Stimulated activated CD4-positive, alpha-beta T cell treated with anti-CD3 and anti-CD28 coated beads, TNF-alpha, amount 100 ng/mL, for 4 hours (primary cell): ENCODE measurements at places on chromosomes 6 and 20.

DNA sequence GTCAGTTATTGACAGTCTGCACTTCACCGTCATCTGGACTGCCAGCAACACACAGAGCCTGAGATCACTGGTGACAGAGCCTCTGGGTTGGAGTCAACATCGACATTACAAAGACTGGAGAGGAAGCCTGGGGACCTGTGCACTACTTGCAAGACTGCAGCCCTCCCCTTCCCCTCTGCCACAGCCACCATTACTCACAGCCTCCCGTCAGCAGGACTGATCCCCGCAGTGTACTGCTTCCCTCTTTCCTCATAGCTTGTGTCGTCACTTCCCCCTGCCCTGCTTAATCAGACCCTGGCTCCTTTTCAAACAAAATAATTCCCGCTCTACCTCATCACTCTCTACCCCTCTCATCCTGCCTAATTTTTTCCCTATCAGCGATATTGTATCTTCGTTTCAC lies 235.5 kb upstream of the KCNQ5 start:
- DNase-seq: no peak

- no peak for DNase-seq
These were observed 209.5 kb downstream of the MANEA start for GRCh38 chr6:95786802-95787201.

GRCh38 chr6:109877028-109878004 lies 100.8 kb upstream of the GPR6 start:
- no peak for DNase-seq

DNA sequence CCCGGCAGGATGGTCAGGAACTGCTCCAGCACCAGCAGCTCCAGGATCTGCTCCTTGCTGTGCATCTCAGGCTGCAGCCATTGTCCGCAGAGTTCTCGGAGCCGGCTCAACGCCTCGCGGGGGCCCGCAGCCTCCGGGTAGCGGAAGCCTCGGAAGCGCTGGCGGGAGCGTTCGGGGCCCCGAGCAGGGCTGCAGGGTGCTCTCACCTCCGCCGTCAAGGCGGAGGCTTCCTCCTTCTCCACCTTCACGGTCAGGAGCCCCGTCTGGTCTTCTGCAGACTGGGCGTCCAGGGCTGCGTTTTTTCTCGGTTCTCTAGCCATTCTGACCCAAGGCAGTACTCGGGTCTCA lies 434 bp downstream of the ZKSCAN4 start:
- DNase-seq: no peak

GRCh38 chr6:150752409-150752808 lies 113.1 kb upstream of the MTHFD1L start:
- no peak for DNase-seq

DNA sequence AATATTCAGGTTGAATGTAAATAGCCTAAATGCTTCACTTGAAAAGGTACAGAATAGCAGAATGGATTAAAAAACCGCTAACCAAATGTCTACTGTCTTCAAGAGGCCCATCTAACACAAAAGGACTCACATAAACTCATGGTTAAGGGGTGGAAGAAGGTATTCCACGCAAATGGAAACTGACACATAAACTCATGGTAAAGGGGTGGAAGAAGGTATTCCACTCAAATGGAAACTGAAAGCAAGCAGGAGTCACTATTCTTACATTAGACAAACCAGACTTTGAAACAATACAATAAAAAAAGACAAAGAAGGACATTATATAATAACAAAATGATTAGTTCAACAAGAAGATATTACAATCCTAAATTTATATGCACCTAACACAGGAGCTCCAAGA lies 38.3 kb upstream of the PKIB start:
- DNase-seq: no peak

DNA sequence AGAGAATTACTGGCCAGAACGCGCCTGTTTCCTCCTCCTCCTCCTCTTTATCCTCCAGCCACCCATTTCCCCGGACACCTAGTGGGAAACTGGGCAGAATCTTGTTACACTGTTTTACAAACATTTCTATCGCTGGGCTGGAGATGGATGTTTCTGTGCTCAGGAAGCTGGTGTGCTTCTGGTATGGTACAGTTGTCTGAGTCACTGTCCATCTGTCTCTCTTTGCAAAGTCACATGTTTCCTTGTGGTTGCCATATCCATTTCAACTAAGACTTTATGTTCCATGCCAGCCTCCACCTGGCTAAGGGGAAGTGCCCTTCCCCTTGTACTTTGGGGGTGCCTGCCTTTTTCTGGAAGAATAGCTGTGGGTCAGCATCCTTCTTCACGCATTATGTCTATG lies 52.9 kb upstream of the SLC22A16 start:
- no peak for DNase-seq

DNA sequence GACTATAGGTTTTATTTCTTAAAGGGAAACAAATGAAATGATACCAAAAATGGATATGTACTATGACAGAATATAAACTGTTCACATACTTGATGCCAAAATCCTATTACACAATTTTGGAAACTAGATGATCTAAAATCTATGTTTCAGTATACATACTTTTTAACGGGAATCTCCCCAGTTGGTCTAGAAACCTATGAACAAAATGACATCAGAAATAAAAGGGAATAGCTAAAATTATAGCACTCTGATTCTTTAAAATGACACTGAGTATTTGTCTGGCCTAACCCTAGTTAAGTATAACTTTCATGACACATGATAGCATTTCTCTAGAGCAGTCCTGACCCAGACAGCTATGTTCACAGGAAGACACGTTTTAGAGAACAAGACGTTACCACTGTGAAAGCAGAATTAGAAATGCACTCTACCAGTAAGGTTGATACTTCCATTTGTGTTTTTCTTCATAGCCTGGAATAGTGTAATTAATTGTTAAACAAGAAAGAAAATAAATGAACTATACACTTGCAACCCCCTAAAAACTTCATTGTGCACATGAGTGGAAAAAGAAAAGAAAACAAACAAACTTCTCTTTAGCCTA lies 3.3 kb downstream of the OSER1 start:
- no peak for DNase-seq

- no peak for DNase-seq
These were observed 189.0 kb downstream of the ANKRD60 start for GRCh38 chr20:58039274-58040092.

- peak; percentile 45 for DNase-seq
These were observed 78.8 kb downstream of the CDS2 start for GRCh38 chr20:5205348-5206210.

DNA sequence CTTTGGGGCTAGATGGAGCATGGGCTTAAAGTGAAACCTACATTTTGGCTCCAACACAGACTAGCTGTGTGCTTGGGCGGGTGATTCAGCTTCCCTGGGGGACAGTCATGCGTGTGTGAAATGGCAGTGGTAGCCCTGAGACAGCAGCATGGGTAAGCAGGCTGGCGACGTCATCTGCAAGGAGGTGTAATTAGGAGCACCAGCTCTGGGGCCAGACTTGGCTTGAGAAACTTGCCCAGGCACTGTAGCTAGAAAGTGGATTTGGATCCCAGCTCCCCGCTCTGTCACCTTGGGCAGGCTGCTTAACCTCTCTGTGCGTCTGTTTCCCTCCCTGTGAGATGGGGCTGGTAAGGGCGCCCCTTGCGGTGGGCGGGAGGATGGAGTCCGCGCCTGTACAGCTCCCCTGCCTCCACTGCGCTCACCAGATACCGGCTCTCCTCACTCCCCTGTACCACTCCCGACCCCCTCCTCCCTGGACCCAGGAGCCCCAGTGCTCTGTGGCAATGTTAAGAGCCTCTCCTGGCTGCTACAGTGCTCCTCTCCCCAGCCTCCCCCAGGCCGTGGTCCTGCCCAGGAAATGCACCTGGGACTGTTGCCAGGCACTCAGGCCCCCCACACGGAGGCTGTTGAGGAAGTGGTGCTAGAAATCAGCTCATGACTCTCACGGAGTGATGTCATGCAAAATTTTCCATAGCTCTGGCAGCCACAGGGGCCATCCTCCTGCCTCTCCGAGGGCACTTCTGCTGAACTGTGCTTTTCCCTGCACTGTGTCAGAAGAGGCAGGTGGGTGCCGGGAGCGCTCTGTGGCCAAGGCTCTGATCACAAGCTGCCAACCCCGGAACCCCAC lies 44.6 kb downstream of the SYNJ2 start:
- DNase-seq: peak; percentile 72

DNA sequence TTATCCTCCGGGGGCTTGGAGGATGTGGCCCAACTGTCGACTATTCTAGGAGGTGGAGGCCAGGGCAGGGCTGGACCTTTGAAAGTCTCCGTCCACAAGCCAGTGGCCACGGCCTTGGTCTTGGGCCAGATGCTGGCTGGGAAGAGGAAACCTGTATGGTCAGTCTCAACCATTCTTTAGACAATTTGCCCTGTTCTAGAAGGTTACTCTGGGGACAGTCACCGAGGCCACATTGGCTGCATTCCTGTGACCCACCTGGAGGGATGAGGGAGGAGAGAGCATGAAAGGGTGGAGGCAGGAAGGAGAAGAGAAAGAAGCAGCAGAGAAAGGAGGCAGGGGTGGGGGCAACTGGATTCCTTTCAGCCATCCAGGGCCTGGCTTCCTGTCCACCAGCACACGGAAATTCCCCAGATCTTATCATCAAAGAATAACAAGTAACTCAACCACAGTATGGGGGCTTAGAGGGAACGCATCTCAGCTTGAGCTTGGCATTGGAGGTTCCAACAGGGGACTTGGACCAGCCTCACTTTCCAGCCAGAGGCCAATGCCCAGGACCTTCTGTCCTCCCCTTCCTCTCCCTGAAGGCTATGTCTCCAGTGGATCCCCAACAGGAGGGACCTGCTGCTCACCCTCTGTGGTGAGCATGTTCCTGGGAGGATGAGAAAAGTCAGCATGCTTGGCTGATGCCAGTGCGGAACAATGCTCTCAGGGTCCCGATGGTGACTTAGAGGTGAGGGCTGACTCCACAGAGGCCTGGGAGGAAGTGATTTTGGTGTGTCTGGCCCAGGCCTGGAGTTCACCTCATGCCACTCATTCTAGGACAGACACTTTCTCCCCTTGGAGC lies 30.4 kb downstream of the TGM2 start:
- no peak for DNase-seq

- DNase-seq: no peak
These were observed 31.2 kb downstream of the PARD6B start for GRCh38 chr20:50762435-50763220.

DNA sequence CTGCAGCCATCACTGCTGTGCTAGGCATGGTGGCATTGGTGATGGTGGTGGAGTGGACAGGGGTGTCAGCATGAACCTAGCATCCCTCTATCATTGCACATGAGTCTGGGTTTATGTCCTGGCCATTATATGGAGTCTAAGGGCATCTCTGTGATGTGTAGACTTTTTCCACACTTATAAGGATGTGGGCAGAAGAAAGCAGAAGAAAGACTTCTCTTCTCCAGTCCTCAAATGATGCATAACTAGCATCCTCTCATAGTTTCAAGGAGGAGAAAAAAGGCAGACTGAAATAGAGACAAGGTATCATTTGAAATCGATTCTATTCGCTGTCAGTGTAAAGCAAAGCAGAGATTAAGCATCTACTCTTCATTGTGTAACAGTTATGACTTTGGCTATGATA lies 140.0 kb upstream of the ATXN1 start:
- no peak for DNase-seq

DNA sequence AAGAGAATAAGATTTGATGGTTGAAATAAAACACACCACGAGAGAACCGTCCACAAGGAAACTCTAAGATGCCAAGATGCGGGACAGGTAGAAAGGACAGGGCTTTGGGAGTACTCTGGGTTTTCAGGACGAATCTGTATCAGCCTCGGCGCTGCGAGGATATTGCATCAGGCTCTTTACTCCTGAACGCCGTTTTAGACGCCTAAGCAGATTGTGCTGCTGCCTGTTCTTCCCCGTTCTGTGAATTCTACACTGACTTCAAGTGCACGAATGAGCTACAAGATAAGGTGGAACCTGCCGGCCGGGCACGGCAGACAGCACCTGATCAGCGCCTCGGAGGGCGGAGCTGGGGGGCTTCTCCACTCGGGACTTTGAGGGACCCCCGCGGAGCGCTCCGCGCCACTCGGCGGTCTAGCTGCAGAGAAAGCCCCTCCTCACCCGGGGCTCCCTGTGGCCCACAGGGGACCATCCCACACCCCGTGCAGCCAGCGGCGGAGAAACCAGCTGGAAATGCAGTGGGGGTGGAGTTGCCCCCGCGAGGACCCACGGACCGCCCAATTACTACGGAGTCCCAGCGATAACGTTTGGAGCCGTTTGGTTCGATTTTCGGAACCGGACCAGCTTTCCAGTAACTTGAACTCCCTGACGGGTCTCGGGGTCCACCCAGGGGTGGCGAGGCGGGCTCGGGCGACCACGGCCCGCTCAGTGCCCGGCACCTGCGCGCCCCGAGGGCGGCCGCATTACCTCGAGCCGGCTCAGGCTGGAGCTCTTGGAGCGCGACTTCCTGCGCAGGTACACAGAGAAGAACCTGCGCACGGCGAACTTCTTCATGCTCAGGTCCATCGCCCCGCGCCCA lies 646 bp downstream of the RPS6KA2 start:
- peak; percentile 13 for DNase-seq

DNA sequence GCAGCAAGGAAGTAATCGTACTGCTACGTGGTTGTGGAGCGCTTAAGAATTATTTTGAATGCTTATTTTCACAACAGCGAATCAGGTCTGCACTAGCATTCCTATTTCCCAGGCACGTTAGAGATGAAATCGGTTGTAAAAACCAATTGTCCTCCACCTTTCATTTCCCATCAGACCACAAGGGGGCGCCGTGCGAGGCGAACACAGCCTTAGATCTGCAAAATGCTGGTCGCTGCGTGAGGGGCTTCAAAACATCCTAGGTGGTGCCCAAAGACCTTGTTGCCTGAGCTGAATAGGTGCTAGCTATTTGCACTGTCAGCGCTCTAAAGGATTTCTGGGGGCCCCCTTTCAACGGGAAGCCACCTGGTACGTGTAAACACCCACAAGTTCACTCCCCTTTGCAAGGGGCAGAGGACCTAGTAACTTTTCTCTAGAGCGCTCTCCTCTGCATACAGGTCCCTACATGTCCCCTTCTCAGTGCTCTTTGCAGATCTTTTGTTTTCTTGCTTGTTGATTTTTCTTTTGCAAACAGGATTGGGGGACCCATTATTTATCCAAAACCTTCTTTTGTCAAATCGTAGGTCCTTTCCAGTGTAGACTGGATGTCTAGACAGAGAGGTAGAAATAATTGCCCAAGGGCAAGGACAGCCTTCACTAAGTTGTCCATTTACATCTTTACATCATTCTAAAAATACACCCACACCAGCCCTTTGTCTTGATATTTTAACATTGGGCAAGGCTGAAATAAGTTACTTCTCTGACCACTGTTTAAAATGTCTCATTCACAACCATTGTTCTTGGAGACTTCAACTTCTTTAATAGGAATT lies 59.8 kb downstream of the NEDD9 start:
- peak; percentile 66 for DNase-seq

GRCh38 chr6:169589699-169590257 lies 112.1 kb downstream of the WDR27 start:
- DNase-seq: no peak

GRCh38 chr6:87341899-87342298 lies 2.7 kb upstream of the C6orf163 start:
- DNase-seq: no peak

- no peak for DNase-seq
These were observed 40.6 kb upstream of the GABRR1 start for GRCh38 chr6:89257781-89258180.

- no peak for DNase-seq
These were observed 296.8 kb downstream of the TENT5A start for GRCh38 chr6:81455641-81456040.
